Putamen (tissue), 1 donor: ENCODE measurements at places on chromosomes 12 and 14.

DNA sequence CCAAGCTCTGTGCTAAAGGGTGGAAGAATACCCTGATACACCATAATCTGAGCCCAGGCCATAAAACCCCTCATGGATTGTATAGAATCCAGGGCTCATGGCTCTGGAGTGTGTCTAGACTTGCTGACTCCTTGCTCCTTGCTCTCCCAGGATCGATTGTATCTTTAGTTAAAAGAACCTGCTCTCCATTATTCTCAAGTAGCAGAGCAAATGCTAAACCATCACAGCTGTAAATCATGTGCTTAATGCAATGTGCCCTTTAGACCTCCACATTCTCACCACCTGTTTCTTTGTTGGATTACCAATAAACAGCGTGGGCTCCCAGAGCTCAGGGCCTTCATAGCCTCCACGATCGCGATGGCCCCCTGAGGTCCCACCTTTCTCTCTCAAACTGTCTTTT is 411.6 kb upstream of the FBXO33 start:
- no peak for DNase-seq

- no peak for DNase-seq
Measured at GRCh38 chr12:99029511-99030271, 384.6 kb downstream of the APAF1 start.

DNA sequence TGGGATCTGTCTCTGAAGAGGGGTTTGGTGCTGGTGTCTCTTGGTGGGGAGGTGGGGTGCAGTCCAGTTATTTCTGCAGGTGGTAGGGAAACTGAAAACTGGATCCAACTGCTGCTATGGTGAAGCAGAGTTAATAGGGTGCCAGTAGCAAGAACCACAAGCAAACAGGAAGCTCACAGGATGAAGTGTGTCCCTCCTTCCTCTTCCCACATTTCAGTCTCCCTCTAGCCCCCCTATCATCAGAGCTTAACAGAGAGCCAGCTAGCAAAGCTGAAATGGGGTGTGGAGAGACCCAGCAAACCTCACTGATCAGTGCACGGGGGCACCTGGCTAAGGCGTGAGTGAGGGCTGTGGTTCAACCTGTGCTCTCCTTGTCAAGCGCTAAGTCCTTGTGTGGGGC is 69.1 kb upstream of the C12orf71 start:
- no peak for DNase-seq

GRCh38 chr12:96495155-96495554 is 5.8 kb downstream of the CFAP54 start:
- no peak for DNase-seq

DNA sequence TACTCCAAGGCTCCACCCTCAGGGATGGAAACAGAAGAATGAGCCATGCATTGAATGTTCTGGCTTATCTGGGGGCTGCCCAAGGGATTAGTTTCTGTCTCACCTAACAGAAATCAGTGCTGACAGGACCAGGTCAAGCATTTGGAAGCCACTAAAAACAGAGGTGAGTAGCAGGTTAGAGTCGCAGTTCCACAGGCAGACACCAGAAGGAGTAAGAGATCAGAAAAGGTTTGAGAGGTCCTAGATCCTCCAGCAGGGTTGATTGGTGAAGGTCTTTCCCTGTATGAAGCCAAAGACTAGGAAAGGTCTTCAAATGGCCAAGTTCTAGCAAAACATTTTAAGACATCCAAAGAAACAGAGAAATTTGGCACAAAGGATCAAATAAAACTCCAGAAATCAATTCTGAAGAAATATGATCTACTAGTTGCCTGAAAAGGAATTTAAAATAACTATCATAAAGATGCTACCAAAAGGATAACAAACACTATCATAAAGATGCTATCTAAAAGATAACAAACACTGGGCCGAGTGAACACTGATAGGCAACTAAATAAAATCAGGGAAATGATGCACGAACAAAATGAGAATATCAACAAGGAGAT is 19.5 kb upstream of the TTC9 start:
- DNase-seq: no peak

DNA sequence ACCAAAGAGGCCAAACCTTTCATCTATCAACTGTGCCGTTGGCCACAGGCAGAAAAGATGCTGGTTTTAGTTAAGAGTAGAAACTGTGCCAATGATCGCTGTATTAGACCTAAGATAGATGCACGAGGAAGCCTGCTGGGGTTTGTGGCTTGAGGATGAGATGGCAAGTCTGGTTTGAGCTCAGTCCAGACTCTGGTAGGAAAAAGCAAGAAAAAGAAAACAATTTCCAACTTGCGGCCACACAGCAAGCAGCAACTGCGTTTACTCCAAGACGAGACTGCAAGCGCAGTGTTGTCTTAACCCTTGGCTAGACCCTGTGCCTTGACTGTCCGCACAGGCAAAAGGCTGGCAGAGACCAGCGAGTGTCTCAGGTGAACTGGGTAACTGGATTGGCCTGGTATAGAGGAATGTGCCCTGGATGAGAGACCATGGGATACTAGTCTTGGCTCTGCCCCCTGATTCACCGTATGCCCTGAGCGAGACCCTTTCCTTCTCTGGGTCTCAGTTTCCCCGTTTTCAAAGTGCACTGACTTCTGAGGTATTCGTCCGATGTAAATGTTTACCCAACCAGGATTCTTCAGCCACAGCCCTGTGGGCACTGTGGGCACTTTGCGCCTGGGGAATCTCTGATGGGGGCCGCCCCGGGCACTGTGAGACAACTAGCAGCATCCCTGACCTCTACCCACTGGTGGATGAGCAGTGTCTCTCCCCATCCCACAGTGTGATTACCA is 113.4 kb downstream of the DICER1 start:
- no peak for DNase-seq

GRCh38 chr12:52708010-52708409 is 4.7 kb upstream of the KRT77 start:
- DNase-seq: no peak

GRCh38 chr12:32151552-32151951 is 44.9 kb downstream of the BICD1 start:
- no peak for DNase-seq

DNA sequence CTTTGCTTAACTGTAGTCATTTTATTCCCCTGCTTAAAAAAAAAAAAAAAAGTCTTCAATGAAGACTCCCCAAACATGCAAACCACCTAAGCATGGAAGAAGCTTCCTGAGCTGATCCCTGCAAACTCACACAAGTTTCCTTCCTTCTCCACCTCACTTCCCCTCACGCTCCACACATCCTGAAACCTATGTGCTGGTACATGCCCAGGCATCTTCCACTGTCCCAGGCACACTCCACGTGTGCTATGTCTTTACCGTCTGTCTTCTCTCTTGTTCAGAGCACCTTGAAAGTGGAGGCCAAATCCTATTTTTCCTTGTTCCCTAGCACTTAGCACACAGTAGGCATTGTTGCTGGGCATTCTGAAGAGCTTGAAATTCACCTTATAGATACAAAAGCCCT is 13.4 kb downstream of the LRIG3 start:
- no peak for DNase-seq

DNA sequence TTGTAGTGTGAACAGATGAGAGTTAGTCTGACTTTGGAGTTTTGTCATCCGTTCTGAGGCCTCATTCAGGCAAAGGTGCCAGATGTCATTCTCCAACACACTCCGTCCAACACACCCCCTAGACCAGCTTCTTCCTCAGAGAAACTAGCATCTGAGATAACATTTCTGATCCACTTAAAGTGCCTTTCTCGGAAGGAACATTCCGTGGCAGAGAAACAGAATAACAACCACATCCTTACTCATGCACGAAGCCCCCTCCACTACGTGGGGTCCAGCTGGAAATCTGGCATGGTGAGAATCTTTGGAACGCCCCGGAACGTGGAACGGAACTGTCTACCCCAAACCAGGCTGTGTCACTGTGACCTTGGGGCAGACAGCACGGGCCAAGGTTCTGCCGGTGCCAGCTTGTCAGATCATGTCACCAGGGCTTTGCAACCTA is 17.0 kb upstream of the BCL7A start:
- no peak for DNase-seq

DNA sequence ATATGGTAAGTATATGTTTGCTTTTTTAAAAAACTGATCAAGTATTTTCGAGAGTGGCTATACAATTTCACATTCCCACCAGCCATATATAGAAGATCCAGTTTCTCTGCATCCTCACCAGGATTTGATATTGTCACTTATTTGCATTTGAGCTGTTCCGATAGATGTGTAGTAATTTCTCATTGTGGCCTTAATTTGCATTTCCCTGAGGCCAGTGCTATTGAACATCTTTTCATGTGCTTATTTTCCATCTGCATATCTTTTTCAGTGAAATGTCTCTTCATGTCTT is 72.9 kb upstream of the VASH1 start:
- no peak for DNase-seq

GRCh38 chr12:54368025-54368708 is 3.9 kb upstream of the GPR84 start:
- DNase-seq: no peak
